Renal cortex interstitium (tissue), 15 donors: ENCODE measurements at places on chromosomes 2 and 18. TPM values are rescaled to one million over a fixed set of nuclear protein-coding genes. Genes with fewer than 3 reads are reported as not detected.

Gene OTX1
- not detected for polyA plus RNA-seq

Gene FBXO11
- 96.5 TPM for polyA plus RNA-seq

Gene AQP12A
- 0.38 TPM for polyA plus RNA-seq

Gene PROKR1
- 0.17 TPM for polyA plus RNA-seq

Gene TXNDC2
- polyA plus RNA-seq, result not detected

Gene TXNL4A
- polyA plus RNA-seq, result 92.1 TPM

Gene SLC14A1
- 6.2 TPM for polyA plus RNA-seq

Gene PSMA8
- polyA plus RNA-seq, result not detected

Gene ZNF385B
- 13.6 TPM for polyA plus RNA-seq

Gene MARCHF7
- polyA plus RNA-seq, result 144 TPM

DNA sequence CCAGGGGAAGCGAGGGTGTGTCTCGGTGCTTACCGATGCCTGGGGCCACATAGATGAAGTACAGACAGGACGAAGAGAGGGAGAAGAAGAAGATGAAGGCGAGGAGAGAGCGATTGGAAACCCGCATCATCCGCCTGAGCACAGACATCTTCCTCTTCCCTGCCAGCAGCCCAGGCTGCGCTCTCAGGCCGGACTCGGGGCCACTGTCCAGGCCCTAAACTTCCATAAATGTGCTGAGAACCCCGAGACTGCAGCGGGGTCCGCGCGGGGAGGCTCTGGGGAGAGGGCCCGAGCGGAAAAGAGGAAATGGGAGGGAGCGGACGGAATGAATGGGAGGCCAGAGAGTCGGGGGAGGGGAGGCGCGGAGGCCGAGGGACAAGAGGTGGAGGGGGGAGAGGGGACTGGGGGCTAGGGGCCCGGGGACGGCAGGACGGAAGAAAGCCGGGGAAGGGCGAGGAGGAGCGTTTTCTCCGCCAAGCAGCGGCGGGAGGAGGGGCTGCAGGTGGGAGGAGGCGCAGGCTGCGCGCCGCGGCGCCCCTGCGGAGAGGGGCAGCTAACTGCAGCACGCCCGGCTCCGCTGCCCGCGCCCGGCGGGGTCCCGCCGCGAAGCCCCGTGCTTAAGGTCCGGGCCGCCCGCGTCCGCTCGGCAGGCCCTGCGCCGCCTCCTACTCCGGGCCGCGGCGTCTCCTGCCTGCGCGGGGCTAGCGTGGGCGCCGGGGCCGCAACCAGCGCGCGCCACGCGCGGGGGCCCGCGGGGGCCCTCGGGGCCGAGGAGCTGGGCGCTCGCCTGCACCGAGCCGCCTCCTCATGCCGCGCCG lies at the start of gene B4GALT6:
Gene B4GALT6, minus strand, starts transcription at position 303 of the 818 bp plus-strand sequence. Its CDS starts 155 bp downstream, at position 148.
- DNase-seq, result no peak

DNA sequence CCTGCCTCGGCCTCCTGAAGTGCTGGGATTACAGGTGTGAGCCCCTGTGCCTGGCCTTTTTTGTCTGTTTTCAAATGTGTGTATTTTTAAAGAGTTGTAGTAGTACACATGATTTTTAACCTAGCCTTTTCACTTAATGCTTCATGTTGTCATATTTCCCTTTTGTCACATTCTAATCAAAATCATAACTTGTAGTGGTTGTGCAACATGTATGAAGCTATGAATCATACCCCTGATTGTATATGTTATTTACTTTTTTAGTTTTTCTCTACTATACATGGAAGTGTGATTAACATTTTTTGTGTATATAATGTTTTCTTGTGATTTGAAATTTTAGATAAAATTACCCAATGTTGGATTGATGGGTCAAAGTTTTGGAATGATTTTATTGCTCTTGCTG lies 8.5 kb downstream of the GEN1 start:
- DNase-seq, result no peak

GRCh38 chr2:171432206-171432968 lies 1.4 kb downstream of the METTL8 start:
- no peak for DNase-seq

DNA sequence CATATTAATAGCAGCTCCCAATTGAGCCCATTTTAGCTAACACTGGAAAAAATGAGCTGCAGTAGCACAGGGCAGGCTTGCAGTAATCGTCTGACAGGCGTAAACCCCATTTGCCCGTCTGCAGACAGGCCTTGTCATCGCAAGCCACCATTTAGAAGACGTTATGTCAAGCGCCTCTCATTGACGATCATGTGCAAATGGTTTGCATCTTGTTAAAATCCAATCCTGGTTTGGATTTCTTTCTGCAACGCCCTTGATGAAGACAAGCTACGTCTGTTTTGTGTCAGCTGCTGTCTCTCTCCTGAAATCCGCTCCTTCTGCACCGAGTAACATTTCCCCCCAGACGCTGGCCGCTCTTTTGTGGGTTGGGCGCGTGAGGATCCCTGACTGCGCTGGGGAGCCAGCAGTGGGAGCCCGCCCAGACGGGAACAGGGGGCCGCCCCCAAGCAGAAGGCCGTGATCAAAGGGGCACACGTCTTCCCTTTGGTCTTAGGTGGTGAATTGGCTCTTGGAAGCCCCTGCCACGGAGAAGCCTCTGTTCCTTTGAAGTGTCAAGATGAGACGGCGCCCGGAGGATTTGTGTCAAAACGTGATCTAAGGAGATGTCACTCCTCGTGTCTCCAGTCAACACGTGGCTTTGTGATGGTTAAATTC lies 84.2 kb upstream of the GPC1 start:
- no peak for DNase-seq

DNA sequence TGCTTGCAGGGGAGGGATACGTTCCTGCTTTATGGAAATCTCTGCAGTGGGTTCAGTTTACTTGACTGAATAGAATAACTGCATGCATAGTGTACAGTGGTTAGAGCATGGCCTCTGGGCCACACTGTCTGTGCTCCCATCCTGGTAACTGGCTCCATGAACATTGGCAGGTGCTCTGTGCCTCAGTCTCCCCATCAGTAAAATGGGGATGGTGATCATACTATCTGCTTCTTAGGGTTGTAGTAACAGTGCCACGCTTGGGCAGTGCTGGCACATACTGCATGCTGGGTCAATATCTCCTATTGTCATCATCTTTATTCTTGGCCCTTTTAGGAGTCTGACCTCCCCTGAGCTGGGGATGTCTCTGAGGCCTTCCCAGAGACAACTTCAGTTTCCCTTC lies 117.3 kb downstream of the CTIF start:
- no peak for DNase-seq

DNA sequence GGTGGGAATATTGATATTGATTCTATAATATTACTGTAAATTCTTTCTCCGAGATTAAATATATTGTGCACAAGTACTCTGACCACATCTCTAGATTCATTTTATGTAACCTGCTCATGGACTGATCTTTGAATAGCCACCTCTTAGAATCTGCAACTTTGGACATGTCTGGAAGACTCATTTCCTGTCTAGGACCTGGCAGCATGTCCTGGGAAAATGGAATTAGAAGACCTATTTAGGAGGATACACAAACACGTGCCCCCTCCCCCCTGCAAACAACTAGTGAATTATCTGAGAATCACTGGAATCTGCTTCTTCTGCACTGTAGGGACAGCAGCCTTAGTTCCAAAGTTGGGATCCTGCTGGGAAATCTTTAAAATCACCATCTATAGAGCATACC lies 94.1 kb downstream of the UBE2E3 start:
- DNase-seq, result no peak

GRCh38 chr2:112812318-112813267 lies 24.0 kb downstream of the IL1B start:
- DNase-seq, result no peak

DNA sequence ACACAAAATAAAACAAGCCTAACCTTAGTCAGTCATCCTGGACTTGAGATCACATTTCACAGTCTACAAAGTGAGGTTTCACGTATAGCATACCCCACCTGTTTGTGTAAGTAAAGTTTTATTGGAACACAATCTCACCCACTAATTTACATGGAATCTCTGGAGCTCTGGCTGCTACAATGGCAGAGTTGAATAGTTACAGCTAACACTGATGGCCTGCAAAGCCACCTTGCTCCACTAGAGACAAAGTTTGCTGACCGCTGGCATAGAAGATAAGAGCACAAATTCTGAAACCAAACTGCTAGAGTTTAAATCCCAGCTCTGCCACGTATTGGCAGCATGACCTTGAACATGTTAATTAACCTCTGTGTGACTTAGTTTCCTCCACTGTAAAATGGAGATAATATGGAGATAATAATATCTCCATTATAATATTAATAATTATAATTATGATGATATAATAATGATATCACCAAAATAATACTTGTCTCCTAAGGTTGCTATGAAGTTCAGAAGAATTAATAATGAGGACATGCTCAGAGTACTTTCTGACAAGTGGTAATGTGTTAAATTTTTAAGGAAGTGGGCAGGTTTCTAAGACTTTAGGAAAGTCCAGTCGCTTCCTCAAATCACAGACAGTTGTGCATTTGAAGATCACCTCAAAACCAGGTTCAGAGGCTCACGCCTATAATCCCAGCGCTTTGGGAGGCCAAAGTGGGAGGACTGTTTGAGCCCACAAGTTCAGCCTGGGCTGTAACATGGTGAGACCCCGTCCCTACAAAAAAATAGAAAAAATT lies 204.6 kb downstream of the SH3RF3 start:
- DNase-seq, result no peak

GRCh38 chr2:97671526-97671925 lies 2.0 kb downstream of the C2orf92 start:
- no peak for DNase-seq

DNA sequence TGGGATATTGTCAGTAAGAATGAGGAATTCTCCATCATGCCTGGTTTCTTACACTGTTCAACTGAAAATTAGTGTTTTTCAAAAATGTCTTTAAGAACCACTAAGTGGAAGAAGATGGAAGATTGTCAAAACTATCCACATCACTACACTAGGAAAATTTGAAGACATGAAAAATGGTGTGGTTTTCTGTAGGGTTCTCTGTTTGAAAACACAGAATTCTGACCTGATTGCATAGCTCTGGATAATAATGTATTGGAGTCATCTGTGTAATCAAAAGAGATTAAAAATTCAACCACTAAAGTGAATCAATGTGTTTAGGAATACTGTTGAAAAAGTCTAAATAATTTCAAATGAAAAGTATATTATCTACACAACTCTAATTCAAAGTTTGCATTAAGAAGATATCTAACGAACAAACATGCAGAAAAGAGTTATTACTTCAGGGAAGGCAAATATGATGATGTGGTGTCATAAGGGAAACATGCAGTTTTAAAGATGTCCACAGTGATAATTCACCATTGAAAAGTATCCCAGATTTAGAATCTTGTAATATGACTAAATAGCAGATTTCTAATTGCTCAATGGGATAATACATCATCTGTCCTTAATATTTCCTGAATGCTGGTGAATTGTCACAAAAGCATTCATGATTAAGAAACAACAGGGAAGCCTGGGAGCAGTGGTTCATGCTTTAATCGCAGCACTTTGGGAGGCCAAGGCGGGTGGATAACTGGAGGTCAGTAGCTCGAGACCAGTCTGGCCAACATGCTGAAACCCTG lies 116.9 kb downstream of the ERBB4 start:
- no peak for DNase-seq

GRCh38 chr18:68436485-68436884 lies 278.4 kb downstream of the TMX3 start:
- no peak for DNase-seq

DNA sequence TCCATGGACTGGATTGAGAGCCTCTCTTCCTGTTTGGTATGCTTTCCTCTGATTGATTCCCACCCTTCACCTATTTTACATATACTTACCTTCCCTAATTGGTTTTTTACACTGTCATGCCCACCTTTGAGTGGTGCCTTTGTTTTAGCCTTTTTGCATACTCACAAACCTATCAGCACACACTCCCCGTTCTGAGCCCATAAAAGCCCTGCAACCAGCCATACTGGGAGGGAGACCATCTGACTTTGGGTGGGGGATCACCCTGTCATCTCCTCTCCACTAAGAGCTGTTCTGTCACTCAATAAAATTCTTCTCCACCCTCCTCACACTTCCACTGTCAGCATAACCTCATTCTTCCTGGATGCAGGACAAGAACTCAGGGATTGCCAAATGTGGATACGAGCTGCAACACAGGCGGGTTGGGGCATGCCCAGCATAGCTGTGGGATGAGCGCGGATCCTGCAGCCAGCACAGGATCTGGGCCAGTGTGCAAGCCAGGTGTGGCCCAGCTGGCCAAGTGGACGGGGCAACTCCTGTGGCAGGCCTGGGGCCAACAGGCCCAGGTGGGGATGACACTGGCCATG lies 9.4 kb upstream of the MOB1A start:
- no peak for DNase-seq
